ENCODE measurements at places on chromosomes 11 and 22. TPM values are rescaled to one million over a fixed set of nuclear protein-coding genes. Genes with fewer than 3 reads are reported as not detected.
A peak's percentile ranks its signal among the peaks of the same experiment; 100 is the strongest.

DNA sequence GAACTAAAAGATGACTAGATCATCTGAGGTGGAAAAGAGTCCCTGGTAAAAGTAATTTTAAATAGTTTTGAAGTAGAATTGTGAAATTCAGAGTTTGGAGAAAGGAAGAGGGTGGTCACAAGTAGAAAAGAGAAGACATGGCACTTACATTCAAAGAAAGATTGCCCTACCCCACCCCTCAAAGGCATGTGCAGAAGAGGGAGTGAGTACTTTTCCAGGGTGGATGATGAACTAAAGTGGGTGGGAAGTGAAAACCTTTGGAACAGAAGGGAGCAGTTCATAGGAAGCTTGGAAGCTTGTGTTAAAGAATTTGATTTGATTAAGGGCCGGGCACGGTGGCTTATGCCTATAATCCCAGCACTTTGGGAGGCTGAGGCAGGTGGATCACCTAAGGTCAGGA is 23.6 kb downstream of the SREBF2 start:
- no peak for DNase-seq

The NAALAD2 gene
- 0.95 TPM for total RNA-seq

DNA sequence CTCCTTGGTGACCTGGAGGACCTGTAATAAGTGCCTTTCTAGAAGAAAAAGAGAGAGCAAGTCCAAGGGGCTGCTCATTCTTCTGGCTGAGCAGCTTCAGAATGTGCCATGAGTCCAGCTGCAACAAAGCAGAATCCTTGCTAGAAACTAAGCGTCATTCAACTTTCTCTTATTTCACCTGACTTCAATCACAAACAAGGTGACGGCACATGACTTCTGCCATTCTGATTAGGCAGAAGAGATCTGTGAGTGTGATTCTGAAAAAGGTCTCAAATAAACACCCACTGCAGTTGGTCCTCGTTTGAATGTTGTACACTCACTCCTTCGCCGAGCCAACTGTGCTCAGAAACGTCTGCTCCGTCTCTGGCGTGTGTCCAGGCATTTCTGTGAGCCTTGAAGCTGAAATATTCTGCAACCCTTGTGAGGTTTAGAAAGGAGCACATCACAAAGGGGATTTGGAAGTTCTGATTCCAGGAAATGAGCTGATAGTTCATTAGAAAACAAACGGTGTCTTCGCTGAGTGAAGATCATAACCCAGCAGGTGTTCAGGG is 623.8 kb upstream of the KIRREL3 start:
- DNase-seq, result no peak

DNA sequence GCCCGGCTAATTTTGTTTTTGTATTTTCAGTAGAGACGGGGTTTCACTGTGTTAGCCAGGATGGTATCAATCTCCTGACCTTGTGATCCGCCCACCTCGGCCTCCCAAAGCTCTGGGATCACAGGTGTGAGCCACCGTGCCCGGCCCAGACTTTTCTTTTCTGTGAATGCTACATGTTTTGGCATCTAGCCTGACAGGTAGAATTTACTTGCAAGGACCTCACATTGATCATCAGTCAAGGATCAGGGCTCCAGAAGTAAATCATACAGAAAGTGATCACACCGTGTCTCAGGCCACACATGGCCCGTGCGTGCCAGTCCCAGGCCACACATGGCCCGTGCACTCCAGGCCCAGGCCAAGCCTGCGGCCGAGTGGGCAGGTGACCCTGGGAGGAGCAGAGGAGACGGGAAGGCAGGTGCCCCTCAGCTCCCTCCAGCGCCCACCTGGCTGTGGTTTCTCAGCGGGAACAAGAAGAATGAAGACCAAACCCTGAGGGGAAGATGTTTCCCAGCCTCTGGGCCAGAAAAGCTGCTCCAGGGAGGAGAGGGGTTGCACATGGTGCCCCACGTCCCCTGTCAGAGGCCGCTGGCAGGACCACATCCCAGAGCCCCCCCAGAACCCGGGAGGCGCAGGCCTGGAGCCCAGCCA is 76.2 kb downstream of the BRD1 start:
- no peak for DNase-seq

GRCh38 chr11:15665368-15665871 is 550.7 kb downstream of the INSC start:
- DNase-seq, result peak; percentile 20

DNA sequence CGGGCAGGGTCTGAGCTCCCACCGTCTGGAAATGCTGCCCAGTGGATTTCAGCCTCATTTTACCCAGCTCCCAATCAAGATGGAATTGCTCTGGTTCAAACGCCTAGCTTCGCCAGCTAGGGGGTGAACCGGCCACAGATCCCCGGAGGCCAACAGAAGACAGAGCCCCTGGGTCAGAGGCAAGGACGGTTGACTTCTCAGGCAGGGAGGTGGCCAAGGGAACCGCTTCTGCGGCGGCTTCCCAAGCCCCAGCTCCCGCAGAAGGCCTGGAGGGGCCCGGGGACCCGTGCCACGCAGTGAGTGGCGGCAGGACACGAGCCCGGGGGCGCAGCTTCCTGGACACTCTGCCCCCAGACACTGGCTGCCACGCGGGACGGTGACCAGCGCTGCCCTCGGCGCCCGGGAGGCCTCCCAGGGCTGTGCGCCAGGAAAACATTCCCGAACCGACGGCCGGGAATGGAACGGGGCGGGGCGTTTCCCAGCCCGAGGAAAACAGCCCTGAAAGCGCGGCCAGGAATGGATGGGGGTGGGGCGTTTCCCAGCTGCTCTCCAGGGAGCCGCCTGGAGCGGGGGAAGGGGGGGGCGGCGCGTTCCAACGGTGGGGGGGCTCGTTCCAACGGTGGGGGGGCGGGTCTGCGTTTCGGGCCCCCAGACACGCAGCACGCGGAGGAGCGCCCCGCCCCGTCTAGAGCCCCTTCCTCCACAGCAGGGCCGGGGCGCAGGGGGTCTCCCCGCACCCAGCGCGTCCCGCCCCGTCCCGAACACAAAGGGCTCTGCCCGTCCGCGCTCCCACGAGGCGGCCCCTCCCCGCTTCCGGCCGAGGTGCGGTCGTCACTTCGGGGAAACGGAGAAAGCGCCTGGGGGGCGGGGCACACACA is 13.5 kb upstream of the B4GALNT4 start:
- DNase-seq, result peak; percentile 91

The APOL6 gene
- total RNA-seq, result 27.0 TPM

The LMNTD2 gene
- total RNA-seq, result 7.5 TPM

GRCh38 chr11:64059339-64060140 is 23.8 kb downstream of the FLRT1 start:
- DNase-seq, result no peak

The C11orf91 gene
- total RNA-seq, result 0.26 TPM

DNA sequence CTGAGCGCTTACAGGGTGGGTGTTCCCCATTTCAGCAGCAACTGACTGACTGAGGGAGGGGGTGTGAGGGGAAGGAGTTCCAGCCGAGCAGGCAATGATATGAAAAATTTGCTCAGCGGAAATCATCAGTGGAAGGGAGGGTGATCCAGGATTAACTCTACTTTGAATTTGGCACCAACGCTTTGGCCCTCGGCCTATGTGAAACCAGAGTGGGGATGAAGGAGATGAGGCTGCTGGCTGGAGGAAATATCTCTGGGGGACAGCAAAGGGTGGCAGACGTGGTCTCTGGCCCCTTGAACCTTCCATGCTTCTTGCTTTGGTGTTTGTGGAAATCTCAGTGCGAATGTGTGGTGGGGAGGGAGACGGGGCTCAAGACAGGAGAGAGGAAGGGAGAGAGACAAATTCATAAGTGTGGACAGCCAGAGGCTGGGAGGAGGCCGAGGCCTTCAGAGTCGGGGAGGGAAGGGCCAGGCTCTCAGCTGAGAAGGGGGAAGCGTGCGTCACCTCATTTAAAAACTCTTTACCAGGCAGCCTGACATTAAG is 83.6 kb downstream of the FDX1 start:
- DNase-seq, result no peak

DNA sequence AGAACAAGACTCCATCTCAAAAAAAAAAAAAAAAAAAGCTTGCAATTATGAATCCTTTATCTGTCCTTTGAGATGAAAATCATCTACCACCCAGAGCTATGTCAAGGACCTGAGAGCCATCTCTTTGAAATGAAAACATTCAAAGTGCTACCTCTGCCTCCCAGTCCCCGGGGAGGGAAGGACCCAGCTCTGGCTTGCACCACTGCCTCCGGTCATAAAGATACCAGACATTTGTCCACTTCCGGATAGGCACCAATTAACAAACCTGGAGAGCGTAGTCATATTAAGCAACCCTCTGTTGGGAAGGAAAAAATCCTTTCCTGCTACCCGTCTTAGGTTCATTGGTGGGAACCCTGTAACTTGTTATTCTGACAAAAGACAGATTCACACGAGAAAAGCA is 98.6 kb downstream of the ARHGAP8 start:
- no peak for DNase-seq

- DNase-seq, result peak; percentile 94
Observed at GRCh38 chr11:126113515-126113957, 50.9 kb upstream of the CDON start.

DNA sequence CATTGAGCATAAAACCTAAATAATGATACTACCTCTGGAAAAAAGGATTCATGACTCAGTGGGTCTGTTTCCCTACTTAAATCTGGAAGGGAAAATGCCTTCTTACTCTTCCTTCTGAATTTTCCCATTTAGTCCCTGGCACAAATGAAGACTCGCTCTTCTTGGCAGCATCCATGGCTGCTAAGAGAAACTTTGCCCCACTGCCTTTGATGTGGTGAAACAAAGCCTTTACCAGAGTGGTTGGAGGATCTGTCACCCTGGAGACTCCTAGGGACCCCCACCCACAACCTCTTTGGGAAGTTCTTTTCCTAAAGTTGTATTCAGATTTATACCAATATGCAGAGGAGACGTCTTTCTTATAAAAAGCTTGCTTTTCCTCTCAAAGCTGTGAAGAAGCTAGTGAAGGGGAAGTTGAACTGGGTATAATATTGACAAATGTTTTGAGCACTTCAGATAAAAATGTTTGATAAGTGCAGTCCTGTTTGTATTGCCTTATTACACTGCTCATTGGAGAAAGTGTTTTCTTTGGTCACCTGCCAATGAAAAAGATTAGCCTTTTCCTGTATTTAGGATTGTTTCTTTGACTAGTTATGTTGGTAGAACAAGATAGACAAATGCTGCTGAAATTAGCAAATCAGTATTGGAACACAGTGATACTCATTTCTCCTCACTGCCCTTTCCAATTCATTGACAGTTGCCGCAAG is 77.3 kb downstream of the ARFGAP2 start:
- no peak for DNase-seq

- DNase-seq, result no peak
Observed at GRCh38 chr22:31461699-31462098, 27.9 kb downstream of the EIF4ENIF1 start.

The LUZP2 gene
- total RNA-seq, result 0.26 TPM

GRCh38 chr11:116180806-116181600 is 591.8 kb downstream of the BUD13 start:
- no peak for DNase-seq

GRCh38 chr22:47069270-47069669 is 306.8 kb downstream of the TBC1D22A start:
- DNase-seq, result no peak

The BARX2 gene
- 7.0 TPM for total RNA-seq

The PPP1R14B gene
- total RNA-seq, result 74.7 TPM

DNA sequence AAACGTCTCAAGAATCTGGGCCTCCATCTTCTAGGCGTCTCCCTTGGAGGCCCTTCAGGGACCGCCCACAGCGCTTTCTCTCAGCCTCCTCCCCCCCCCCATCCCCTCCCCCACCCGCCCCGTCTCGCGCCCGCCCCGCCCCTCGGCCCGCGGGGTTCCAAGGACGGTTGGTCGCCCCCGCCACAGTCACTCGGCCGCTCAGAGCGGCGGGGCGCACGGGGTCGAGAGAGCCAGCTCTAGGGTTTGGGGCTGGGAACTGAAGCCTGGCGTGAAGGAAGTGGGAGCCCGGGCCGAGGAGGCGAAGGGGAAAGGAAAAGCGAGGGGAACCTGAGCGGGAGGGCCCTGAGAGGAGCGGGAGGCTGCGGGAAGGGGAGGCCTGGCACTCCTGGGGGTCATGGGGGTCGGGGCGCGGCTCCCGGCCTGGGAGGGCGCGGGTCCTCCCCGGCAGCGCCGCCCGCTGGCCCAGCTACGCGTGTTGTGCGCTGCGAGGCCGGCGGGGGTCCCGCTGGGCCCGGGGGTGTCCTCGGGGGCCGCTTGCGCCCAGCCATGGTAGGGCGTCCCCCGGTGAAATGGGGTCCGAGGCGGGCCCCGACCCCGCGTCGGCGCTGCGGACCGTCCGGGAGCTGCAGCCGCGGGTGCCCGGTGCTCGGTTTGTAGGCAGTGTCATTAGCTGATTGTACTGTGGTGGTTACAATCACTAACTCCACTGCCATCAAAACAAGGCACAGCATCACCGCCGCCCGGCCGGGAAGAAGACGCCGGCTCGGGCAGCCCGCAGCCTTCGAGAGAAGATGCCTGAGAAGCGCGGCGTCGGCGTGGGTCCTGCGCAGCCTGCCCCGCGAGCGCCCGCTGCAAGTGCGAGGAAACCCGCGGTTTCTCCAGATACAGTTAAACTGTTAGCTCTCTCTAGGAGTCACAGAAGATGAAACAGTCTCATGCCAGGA is at the start of gene BTG4:
TSS of gene BTG4 (minus strand) at position 91 of the 944 bp plus-strand sequence. CDS start 13,610 bp downstream, outside the sequence.
- DNase-seq, result no peak

The UBQLN3 gene
- 0.26 TPM for total RNA-seq

DNA sequence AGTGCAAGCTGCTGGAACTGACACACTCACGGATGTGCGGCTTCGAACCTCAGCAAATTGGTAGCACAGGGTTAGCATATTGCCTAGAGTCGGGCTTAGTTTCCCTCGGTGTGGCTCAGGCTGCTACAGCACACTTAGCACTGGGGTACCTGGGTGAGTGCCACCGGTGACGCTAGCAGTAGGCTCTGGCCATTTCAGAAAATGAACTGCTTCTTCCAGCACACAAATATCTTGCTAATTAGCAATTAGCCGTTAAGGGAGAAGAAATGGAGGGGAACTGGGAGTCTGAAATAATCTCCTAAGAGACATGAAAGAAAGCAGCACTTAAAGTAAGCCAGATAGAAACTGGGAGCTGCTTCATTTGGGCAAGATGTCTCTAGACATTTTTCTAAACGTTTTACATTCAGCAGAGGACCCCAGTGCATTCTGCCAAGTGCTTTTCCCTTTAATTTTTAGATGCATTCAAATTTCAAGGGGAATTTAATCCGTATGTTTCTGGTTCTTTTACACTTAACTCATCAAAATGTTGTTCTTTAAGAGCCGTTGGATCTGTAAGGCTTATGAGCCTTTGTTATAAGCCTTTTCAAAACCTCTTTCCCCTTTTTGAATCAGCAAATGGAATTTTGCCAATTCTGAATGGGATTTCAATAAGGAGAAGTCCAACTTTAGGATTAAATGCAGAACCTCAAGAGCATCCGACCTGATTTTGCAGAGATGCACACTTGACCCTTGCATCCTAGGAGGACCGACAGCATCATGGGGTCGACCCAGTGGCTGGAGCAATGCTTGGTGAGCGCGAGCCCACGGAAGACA is 708.1 kb downstream of the NTM start:
- no peak for DNase-seq

The RCOR2 gene
- total RNA-seq, result 2.7 TPM

The SLC15A3 gene
- 23.2 TPM for total RNA-seq

- DNase-seq, result no peak
Observed at GRCh38 chr11:44681698-44682097, 45.1 kb upstream of the TSPAN18 start.

The P2RX3 gene
- 0.40 TPM for total RNA-seq

The SCGB2A2 gene
- not detected for total RNA-seq

The NTM gene
- 11.2 TPM for total RNA-seq

GRCh38 chr22:30245181-30245984 is 1.2 kb downstream of the LIF start:
- DNase-seq, result no peak

The TRIM29 gene
- total RNA-seq, result 13.5 TPM
